ENCODE measurements at places on chromosomes 16 and 17.

- DNase-seq = no peak
Measured at GRCh38 chr16:51734220-51734619, 583.1 kb upstream of the SALL1 start.

DNA sequence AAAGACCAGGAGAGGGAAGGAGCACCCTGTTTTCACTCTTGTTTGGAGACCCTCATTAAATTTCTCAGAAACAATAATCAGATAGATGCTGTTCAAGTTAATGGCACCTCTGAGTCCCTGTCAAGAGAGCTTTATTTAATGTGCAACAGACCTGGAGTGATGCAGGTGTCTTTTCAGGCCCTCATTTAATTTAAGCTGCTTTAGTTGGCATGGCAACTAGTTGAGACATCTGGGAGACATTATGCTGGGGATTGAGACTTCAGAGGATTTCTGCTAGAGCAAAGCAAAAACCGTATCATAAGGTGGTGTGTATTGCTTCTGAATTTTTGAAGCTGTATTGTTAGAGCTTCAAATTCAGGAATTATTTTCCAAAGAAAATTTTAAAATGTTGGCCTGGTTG is 108.5 kb downstream of the NLK start:
- DNase-seq = no peak

DNA sequence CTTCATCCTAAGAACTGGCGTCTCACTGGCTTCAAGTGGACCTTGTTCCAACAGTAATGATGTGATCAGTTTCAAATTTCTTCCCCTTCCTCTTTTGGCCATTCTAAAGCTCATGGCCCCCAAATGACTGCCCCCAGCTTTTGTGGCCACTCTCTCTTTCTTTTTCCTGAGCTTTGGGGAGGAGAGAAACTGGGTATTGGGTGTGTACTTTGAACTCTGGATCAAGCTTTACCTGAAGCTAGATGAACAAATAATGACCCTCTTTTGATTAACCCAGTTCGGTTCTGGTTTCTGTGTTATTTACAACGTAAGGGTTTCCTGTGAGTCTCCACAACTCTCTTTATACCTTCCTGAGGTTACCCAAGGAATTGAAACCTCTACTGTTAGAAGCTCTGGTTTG is 132.7 kb downstream of the FTO start:
- DNase-seq = no peak

GRCh38 chr16:64364894-64365293 is 757.0 kb downstream of the CDH11 start:
- no peak for DNase-seq

GRCh38 chr17:48055531-48056245 is 7.5 kb downstream of the NFE2L1 start:
- DNase-seq = no peak

DNA sequence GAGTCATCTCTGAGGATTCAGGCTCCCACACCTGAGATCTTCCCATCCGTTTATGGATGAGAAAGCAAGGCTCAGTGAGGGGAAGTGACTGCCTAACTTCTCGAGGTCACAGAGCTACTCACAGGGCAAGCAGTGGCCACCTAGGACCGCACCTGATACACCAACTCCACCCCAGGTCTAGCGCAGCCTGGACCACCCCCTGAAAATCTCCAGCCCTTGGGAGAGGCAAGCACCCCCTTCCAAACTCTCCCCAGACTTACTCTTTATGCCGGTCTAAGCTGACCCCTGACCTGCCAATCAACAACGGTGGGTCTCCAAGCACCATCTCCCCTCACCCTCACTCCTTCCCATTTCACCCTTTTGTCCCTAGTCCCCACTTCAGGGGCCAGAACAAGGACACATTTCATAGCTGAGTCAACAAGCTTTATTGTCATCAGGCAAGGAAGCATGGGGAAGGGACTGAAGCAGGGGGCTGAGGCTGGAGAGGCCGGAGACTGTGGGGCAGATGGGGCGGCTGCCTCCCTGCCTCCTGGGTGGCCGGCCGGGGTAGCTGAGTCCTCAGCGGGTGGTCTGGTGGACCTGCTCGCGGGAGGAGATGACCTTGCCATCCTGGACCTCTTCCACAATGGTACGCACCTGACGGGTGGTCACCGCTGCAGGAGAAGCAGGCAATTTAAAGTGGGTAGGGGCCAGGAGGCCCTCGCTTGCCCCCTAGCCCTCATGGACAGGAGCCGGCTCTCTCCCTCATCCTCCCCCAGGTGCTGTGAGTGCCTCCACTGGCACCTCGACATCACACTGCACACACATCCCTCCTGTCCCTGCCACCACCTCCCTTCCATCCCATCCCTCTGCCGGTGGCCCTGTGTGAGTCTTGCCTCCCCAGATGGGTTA is 5.1 kb downstream of the KRT17 start:
- no peak for DNase-seq

Measured in right hindlimb (tissue), 1 donor.